Stimulated activated CD8-positive, alpha-beta memory T cell treated with anti-CD3 and anti-CD28 coated beads, Interleukin-15, amount 100 ng/mL, for 1 hour (primary cell): ENCODE measurements at places on chromosomes 11 and 22.

- no peak for DNase-seq
Observed at GRCh38 chr11:66723693-66724092, 5.3 kb downstream of the SPTBN2 start.

DNA sequence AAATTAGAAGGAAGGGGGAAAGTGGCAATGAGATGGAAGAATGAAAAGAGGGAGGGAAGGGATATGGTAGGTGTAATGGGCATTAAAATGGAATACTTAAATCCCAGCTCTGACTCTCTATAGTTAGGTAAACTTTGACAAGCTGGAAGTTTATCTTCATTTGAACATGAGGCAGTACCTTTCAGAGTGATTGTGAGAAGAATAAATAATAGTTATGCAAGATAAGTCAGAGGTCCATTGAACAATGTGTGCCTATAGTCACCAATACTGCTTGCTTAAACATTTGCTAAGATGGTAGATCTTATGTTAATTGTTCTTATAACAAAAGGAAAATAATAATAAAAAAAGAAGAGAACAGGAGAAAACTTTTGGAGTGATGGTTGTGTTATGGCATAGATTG is 545.8 kb upstream of the CCDC90B start:
- no peak for DNase-seq

DNA sequence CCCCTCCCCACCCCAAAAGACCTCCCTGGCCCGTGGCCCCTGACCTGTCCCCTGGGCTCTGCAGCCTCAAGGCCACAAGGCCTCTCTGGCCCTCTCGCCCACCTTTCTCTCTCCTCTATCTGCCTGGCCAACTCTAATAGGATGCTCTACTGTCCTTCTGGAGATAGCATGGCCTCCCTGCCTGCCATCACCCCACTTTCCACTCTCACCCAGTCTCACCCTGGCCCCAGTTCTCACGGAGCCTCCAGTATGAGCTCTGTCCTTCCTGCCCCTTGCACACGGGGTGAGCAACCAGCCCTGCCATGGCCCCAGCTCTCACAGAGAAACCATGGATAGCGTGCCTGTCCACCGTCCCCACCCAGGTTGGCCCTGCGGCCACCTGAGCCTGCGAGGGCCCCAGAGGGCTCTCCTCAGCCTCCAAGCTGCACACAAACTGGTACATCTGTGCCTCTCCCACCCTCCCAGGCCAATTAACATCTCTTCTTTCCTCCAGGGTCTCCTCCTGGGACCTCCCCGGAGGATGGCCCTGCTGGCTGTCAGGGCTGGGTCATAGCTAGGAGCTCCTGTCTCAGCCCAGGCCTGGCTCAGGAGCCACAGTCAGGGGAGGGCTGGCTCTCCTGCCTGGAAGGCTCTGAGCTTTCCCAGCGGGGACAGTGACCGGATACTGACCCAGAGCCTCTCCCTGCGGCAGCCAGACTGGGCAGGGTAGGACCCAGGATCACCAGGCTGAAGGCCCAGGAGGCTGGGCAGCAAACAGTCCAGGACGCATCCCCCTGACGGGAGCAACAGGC is 22.3 kb downstream of the RTN4R start:
- no peak for DNase-seq

GRCh38 chr22:28799606-28800307 is 612 bp downstream of the XBP1 start:
- no peak for DNase-seq

GRCh38 chr11:83480811-83481210 is 194.6 kb upstream of the CCDC90B start:
- DNase-seq: no peak

DNA sequence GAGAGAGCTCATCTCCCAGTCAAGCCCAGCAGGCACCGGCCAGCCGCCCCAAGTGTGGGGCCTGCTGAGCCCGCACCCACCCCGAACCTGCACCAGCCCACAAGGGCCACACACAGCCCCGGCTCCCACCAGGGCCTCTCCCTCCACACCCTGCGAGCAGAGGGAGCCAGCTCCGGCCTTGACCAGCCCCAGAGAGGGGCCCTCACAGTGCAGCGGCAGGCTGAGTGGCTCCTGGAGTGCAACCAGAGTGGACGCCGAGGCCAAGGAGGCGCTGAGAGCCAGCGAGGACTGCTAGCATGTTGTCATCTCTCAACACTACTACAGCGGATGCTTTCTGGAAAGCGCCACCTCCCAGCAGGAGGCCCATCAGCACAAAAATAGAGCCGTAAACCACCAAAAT is 10.9 kb downstream of the DEFB108B start:
- DNase-seq: no peak

DNA sequence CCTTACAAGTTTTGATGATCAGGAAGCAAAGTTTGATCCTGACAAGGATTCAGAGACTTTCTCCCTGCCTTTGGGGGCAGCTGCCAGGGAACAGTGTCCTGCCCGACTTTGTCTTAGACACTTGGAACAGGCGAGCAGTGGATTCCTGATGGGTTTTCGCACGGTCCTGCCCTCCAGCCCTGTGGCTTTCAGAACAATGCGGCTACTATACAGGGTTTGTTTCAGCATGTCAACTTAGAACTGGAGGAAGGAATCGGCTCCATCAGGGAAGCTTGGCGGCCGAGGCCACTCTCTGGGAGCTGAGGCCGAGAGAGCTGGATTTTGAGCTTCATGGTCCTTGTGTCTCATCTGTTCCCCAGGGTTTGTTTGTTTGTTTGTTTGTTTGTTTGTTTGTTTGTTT is 11.5 kb downstream of the ANO1 start:
- DNase-seq: no peak

DNA sequence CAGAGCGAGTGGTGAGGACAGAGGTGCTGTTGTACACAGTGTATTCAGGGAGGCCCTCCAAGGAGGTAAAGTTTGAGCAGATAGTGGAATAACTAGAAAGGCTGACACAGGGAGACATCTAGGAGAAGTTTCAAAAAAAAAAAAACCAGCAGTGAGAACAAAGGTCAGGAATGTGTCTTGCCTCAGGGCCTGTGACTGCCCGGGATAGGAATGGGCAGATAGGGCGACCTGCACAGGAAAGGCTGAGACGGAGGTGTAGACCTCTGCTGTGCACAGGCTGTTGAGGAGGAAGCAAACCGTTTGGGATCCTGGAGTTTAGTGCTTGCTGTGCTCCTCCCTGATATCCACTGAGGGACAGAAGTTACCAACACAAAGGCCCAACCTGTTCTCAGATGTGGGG is 406.5 kb upstream of the B3GAT1 start:
- DNase-seq: no peak

DNA sequence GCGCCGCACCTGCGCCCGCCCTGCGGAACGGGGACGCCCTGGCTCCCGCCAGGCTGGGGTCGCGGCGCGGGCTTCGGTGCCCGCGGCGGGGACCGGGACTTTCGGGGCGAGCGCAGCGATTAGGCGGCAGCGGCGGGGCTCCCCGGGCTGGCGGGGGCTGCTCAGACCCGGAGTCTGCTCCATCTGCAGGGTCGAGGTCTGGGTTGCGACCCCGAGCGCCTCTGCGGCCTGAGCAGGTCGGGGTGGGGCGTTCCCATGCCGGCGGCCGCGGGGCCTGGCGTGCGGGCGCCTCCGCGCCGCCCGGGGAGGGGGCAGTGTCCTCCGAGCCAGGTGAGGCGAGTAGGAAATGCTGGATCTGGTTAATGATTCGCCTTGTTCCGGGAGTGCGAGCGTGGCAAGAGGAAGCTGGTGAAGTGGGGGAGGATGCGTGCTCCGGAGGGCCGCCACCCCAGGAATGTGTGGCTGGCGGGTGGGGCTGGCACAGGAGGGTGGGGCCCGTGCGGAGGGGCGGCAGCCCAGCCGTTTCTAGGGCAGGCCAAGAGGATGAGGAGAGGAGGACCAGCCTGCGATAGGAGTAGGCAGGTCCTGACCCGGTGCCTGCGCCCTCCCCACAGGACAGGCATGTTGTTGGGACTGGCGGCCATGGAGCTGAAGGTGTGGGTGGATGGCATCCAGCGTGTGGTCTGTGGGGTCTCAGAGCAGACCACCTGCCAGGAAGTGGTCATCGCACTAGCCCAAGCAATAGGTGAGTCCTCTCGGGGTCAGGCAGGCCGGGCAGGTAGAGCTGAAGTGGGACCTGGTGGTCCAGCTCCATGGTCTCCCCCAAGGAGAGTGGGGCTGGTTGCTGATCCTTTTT is 606 bp downstream of the RASSF7 start:
- no peak for DNase-seq
